Adipocyte (in vitro differentiated cells): ENCODE measurements at places on chromosomes 2 and 18.

DNA sequence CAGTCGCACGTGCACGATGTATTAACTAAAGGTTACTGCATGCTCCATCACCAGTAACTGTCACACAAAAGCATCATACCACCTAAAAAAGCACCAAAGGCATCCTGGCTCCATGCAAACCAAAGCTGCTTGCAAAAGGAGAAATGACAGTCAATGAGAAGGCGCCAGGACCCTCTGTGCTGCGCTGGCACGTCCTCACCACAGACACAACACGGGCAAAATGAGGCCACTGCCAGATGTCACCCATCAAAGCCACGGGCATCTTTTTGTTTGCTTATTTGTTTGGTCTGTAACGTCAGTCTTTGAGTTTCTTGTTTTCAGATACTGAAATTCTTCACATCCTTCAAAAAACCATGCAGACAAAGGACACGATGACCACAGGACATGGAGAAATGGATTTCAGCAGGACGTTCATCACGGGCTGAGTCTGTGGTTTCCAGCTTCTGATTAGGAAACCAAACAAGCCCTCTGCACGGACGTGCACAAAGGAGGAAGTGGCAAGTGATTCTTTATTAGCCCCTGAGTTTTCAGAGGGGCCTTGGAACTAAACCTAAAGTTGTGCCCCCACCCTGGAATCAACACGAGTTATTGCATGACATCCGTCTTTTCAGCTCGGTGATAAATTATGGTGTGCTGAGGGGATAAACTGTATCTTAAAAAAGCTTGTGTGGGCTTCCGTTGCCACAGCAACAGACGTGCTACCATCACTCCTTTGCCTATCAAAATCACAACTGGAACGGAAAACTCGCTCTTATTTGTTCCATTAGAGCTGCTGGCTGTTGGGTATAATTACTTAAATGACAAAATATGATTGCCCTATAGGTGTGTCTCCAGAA is 181.8 kb downstream of the EIPR1 start:
- no peak for DNase-seq

- peak; percentile 31 for DNase-seq
Measured at GRCh38 chr2:119198240-119198840, 25.3 kb upstream of the STEAP3 start.

DNA sequence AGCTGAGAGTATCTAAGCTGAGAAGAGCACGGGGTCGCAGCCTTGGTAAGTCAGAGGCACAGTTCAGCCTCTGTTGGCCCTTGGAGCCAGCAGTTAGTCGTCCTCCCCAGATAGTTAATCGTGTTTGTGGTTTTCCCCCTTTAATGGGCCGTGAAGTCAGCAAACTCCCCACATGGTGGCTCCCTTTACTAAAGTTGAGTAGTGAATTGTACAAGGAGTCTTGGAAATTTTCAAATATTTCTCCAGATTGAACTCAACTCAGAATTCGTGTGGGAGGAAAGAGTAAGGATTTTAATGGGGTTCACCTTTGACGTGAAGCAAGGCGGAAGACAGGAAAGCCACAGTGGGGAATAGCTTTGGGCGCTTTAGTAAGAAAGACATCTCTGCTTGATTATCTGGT is 2.4 kb upstream of the ADCYAP1 start:
- peak; percentile 37 for DNase-seq

DNA sequence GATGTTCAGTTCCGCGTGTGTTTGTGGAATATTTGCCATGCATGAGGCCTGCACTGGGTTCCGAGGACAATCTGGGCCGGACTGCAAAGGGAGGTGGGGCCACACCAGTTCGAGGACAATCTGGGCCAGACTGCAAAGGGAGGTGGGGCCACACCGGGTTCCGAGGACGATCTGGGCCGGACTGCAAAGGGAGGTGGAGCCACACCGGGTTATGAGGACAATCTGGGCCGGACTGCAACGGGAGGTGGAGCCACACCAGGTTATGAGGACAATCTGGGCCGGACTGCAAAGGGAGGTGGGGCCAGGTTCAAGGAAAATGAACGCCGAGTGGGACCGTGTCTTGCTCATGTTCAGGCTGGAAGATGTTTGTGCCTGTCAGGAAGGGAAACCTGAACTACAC is 97.8 kb upstream of the HDAC4 start:
- DNase-seq, result no peak

DNA sequence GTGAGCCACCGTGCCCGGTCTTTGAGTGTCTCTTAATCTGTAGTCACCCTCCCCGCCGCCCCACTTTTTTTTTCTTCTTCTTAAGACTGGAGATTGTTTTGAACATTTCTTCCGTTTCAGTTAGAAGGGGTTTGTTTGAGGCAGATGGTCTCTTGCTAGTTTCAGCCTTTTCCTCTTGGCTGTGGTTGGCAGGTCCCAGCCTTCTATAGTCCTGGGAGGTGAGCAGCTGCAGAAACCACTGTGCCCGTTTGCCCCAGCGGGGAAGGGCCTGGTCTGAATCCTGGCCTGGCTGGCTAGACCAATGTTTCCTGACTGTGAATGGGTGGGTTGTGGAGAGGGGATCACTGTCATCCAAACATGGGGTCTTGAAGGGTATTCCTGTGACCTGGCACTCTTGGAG is 30.1 kb upstream of the MCFD2 start:
- no peak for DNase-seq

DNA sequence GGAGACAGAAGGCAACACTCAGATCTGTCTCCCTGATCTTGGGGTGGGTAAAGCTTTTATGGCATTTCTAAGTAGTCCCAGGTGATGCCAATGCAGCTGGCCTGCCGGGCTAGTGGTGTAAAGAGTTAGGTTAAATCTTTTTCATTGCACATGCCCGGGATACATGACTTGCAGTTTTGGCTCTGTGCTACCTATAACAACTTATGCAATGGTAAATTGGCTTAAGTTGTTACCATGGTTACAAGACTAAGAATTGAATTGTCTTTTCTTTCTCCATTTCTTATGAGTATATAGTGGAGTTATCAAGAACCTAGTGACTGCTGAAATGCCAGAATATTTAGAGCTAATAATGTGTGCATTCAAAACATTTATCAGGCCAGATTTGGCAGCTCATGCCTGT is 5.3 kb upstream of the FAM110C start:
- no peak for DNase-seq

DNA sequence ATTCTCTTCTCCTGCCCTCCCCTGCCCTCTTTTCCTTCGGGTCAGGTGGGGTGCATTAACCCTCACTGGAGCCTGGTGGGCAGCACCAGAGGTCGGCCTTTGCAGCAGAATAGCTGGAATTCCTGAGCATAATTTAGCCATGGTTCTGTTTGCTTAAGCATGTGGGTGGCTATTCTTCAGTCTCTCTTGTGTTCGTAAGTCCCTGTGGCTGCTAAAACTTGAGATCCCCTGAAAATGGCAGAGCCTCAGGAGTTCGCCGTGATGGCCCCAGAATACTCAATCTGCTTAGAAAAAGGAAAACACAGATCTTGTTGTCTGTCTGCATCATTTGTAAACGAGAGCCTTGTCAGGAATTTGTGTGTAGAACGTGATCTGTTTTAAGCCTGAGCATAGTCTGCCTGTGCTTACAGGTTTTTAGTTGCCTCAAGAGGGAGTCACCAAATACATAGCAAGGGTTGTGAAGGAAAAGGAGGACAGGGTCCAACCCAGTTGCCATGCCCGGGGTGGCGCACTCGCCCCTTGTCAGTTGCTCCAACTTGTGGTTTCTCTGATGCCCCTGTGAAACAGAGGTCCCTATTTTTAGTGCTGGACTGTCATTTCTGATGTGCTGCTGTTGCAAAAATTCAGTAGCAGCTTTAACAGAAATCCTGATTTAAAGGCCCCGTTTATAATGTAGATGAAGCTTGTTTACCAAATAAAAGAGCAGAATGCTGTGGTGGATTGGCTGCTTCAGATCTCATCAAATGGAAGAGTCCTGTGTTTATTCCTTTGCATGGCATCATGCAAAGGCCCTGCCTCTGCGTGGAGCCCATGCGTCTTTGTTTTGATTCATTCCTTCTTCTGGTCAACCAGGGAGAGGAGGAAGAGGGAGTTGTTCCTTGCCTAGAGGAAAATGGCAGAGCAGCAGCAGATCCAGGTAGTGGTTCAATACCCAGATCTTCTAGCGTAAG is 74.8 kb downstream of the WDSUB1 start:
- peak; percentile 44 for DNase-seq

DNA sequence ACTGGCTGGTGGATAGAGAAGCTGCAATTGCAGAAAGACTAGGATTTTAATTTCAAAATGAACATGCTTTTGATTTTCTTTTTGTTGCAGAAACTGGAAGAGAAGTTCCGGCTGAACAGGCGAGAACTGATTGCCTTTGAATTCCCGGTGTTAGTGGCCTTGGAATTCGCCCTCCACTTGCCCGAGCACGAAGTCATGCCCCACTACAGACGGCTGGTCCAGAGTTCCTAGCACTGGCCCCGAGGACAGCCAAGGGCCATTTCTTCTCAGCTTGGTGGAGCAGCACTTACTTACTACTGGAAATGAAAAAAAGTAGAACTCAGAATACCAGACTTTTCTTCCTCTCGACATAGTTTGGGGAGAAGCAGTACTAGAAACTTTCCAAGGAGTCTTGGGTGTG is 121.9 kb downstream of the CABLES1 start:
- no peak for DNase-seq

DNA sequence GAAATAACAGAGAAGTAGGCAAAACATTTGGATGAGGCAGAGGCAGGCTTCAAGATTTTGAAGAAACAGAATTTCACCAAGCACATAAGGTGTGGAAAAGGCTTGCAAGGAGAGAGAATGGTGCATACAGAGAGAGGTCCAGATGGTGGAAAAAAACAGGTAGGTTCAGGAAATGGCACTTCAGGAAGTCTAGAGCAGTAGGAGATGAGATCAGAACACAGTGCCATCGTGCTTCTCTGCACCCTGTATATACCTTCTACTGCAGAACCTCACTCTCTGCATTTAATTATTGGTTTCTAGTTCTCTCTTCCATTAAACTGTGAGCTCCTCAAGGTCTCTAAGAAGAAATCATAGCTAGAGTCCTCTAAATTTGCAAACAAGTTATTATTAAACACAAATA is 2.4 kb downstream of the PAIP2B start:
- no peak for DNase-seq

GRCh38 chr2:1856475-1856874 is 112.2 kb upstream of the PXDN start:
- DNase-seq, result no peak

GRCh38 chr2:223043164-223043941 is 8.6 kb upstream of the KCNE4 start:
- DNase-seq, result no peak

GRCh38 chr2:230878599-230879188 is 14.0 kb downstream of the ITM2C start:
- DNase-seq, result no peak

DNA sequence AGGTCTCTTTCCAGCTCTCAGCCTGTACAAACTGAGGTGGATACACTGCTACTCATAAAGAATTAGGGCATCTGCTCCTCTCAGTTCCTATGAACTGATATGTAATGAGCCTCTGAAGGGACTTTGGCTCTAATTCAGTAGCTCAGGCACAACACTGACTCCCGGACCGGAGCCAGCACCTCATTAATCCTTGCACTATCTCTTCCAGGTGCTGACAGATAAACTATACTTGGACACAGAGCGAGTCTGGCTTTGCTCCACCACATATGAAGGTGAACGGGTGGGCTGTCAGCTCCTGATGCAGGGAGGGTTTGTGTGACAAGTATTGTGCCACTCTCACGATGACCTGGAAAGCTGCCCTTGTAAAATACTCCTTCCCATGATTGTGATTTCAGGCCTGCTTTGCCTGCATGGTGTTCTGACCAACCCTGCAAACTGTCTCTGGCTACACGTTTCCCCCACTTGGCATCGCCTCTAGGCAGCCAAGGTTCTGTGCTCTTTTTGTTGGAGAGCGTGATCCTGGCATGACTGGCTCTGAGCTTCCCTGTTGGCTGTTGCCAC is 111.6 kb upstream of the LMAN1 start:
- no peak for DNase-seq

GRCh38 chr18:76405280-76405679 is 89.8 kb downstream of the ZNF516 start:
- DNase-seq, result no peak

- no peak for DNase-seq
Measured at GRCh38 chr2:49286726-49287125, 132.4 kb upstream of the FSHR start.
